NCI-H1694 (cell line): ENCODE measurements at places on chromosomes 11 and 22.

DNA sequence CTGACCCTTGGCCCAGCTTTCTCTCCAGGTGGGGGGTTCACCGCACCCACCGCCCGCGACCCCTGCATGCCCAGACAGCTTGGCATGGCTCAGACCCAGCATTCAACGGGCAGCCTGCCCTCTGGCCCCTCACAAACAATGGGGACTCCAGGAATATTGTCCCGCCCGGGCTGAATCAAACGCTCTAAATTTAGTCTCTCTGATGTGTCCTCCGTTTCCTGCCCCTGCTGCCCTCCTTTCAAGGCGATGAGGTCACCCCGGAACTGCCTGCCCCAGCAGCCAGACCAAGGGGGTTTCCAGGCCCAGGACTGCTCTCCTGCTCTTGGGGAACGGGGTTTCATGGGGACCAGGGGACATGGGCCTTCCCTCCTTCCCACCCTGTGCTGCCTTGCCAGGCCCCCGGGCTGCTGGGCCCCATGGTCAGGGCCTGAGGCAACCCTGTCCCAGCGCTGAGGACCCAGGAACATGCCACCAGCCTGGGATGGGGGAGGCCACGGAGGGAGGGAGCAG, 10.1 kb upstream of the PDGFB start:
- DNase-seq: no peak

GRCh38 chr22:23388517-23388890, 191.6 kb downstream of the IGLL1 start:
- DNase-seq: no peak

DNA sequence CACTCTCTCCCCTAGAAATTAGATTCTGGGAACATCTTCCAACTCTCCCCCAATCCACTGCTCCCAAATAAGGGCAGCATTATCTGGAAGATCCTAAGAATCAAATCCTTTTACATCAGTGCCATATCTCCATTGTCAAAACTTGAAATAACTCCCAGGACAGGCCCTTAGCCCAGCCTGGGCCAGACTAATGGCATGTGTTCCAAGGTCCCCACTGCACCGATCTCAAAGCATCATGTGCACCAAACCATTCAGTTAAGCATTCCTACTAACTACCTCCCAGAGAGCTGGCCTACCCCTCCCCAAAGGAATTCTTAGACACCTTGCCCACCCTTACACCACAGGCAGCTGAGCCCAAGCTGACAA, 44.2 kb upstream of the POU2AF1 start:
- DNase-seq: no peak

- DNase-seq: no peak
Measured at GRCh38 chr11:132792341-132793140, 739.8 kb downstream of the OPCML start.

- DNase-seq: no peak
Measured at GRCh38 chr22:28027453-28028448, 108.7 kb upstream of the PITPNB start.

DNA sequence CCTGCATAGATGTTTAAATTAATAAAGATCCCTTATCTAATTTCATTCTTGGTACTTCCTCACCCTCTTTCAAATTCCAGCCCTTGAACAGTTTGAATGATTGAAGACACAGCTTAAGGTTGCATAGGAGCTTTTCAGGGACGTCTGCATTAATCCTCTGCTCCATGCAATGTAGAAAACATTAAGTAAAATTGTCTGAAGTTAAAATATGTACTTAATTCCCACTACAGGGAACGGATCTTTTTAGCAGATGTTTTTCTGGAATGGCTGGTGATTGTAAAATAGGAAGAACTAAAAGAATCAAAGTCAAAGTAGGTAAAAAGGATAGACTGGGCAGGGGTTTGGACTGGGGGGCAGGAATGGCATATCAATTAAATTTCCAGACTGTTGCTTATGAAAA, 58.9 kb downstream of the ABTB2 start:
- DNase-seq: no peak
